ENCODE measurements at places on chromosomes 5 and 9.
A peak's percentile ranks its signal among the peaks of the same experiment; 100 is the strongest.

DNA sequence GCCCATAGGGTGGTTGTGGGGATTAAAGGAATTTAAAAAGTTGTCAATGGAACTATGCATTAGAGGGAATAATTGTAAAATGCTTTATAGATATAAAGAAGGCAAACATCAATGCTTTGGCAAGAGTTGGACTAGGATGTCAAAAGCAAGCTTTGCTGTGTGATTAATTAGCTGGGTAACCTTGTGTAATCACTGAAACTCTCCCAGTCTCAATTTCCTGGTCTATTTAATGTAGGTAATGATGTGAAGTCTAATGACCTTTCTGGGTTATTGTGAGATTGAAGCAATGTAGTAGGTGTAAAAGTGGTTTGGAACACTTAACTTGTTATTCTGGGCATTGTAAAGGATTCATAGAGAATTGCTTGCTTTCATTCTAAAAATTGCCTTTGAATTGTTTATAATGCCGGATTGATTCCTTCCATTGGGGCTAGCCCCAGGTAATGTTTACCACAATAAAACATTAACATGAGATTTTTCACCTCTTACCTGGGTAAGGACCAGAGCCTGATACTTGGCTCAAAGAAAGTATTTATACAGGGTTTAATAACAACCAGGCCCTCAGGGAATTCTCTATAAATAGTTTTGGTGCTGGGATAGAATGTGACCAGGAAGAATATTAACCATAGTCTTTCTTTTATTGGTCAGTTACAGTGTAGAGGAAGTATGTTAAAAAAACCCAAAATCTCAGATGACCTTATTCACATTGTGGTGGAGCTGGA lies 30.0 kb upstream of the CLINT1 start:
- no peak for DNase-seq

DNA sequence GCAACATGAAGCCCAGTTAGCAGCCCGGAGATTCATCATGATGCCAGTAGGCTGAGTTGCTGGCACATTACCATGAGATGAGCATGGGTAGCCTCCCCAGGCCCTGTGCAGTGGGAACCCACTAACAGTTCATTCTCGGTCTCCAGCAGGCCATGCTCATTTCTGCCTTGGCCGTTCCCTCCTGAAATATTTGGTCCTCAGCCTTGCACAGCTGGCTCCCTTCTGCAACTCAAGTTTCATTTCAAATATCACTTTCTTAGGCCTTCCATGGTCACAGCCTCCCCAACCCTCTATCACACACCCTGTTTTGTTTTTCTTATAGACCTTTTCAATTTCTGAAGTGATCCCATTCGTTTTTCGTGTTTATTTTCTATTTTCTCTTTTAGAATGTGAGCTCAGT lies 125.4 kb upstream of the VLDLR start:
- no peak for DNase-seq

- DNase-seq: no peak
Measured at GRCh38 chr5:6162175-6162574, 216.2 kb downstream of the MED10 start.

- no peak for DNase-seq
Measured at GRCh38 chr5:10059980-10060379, 189.7 kb downstream of the ATPSCKMT start.

- no peak for DNase-seq
Measured at GRCh38 chr9:113341712-113342410, 1.8 kb upstream of the WDR31 start.

- DNase-seq: no peak
Measured at GRCh38 chr9:91677331-91677730, 253.7 kb upstream of the NFIL3 start.

DNA sequence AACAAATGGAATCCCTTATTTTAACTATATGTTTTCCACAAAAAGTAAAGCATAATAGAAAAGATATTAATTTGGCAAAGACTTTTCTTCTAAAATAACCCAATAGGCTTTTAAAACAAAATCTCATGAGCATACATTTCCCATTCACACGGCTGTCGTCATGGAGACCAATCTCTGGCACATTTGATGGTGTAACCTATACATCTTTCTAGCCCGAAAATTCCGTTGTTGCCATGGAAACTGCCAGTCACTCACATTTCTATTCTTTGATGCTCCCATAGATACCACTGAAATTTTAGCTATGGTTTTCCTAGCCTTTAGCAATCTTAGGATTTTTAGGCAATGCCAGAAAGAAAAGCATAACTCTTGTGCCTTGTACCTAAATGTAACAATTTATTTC lies 262.9 kb upstream of the TRPM3 start:
- no peak for DNase-seq

DNA sequence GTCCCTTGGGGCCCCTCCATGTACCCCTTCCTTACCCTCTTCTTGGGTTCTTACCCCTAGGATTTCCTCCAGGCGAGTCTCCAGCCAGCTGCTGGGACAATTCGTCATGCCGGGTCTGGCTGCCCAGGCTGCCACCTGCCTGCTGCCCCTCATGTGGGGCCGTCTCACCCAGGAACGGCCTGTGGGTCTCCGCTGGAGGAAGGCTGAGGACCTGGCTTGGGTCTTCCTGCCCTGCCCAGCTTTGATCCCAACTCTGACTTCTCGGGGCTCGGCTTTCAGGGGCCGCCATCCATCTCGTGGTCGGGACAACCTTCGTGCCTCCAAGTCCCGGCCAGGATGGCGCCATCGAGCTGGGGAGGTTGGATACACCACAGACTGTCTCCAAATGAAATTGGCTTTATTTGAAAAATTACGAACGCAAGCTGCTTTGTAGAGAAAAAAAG lies 38.1 kb downstream of the HMCN2 start:
- DNase-seq: no peak

DNA sequence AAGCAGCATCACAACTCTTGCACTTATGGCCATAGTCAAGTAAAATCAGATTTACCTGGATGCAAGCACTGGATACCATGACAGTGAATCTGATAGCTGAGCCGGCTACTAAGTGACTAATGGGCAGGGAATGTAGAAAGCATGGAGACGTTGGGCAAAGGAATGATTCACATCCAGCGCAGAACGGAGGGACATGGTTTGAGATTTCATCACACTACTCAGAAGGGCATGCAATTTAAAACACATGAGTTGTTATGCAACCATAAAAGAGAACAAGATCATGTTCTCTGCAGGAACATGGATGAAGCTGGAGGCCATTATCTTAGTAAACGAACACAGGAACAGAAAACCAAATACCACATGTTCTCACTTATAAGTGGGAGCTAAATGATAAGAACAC lies 169.1 kb upstream of the PIK3R1 start:
- no peak for DNase-seq

DNA sequence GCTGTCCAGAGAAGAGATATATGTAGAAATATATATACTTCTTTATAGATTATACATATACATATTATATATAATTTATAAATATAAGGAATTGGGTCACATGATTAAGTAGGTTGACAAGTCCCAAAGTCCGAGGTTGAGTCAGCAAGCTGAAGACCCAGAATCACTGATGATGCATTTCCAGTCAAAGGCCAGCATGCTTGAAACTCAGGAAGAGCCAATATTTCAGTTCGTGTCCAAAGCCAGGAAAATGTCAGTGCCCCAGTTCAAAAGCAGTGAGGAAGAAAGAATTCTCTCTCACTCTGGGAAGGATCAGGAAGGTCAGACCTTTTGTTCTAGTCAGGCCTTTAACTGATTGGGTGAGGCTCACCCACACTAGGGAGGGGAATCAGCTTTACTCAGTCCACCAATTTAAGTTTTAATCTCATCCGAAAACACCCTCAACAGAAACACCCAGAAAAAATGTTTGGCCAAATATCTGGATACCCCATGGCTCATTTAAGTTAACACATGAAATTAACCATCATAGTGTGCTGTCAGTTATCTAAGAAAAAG lies 42.0 kb upstream of the LVRN start:
- no peak for DNase-seq

- no peak for DNase-seq
Measured at GRCh38 chr5:107821288-107821687, 150.6 kb upstream of the EFNA5 start.

- no peak for DNase-seq
Measured at GRCh38 chr9:11320989-11321388, 708.2 kb upstream of the PTPRD start.

GRCh38 chr9:69632768-69633167 lies 39.4 kb downstream of the APBA1 start:
- no peak for DNase-seq

- DNase-seq: no peak
Measured at GRCh38 chr5:112823656-112824055, 37.4 kb upstream of the SRP19 start.

GRCh38 chr5:146001544-146002190 lies 65.3 kb downstream of the SH3RF2 start:
- DNase-seq: no peak

DNA sequence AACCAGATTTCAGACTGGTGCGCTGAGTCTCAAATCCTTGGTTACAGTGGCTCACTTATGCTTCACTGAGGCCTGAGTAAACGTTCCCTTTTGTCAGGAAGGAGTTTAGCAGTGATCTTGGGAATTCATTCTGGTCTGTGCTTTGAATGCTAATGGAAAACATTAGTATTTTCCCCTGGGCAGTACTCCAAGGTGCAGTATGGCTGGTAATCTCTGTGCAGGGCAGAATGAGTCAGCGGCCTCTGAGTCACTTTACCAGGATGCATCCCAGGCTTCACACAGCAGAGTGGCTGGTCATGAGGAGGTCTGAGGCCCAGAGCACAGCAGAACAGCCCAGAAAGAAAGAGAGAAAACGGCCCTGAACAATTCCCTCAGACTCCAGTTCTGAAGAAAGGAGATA lies 54.0 kb downstream of the PCA3 start:
- DNase-seq: no peak

- DNase-seq: no peak
Measured at GRCh38 chr5:122112063-122112462, 17.3 kb upstream of the ZNF474 start.

- DNase-seq: no peak
Measured at GRCh38 chr9:108850293-108850897, 5.4 kb downstream of the ACTL7B start.

DNA sequence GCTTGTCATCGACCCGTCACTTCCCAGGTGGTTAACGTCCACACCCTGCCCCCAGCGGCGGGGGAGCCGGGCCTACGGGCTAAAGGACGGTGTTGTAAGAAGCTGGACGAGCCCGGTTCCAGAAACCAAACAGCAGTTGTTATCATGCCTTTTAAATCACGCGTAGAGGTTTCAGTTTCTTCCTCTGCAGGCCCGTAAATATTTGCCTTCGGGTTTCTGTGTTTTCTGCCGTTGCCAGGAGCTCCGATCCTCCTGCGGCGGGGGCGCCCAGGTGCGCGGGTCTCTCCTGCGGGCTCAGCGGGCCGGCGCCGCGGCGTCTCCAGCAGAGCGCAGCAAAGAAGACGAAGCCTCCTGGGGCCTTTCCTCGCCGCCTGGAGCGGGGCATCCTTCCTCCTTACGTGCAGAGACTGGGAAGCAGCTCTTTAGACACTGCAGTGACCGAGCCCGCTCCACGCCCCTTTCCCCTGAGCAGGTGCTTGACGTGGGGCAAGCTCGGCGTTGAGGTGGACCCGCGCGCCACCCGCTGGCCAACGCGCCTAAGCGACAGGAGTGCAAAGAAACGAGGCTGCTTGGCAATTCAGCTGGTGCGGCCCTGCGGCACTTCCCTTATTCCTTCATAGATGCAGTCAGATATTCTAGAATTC lies 21.8 kb upstream of the TTC1 start:
- DNase-seq: peak; percentile 79

DNA sequence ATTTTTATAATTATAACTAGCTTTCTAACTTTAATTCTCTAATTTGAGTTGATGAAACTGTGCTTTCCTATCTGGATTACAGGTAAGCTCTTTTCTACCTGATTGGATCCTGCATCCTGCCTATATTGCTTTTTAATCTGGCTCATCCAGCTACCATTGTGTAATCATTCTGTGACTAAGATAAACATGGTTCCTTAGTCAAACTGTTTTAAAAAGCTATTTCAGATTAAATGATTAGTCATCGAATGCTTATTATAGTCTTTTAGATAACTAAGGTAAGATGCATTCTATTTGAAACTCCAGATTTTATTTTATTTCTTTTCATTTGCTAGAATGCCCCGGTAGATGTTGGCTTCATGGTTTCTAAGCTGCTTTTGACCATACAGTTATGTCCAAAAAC lies 50.7 kb downstream of the ICE1 start:
- no peak for DNase-seq

GRCh38 chr9:22863106-22863505 lies 416.5 kb downstream of the DMRTA1 start:
- DNase-seq: no peak

DNA sequence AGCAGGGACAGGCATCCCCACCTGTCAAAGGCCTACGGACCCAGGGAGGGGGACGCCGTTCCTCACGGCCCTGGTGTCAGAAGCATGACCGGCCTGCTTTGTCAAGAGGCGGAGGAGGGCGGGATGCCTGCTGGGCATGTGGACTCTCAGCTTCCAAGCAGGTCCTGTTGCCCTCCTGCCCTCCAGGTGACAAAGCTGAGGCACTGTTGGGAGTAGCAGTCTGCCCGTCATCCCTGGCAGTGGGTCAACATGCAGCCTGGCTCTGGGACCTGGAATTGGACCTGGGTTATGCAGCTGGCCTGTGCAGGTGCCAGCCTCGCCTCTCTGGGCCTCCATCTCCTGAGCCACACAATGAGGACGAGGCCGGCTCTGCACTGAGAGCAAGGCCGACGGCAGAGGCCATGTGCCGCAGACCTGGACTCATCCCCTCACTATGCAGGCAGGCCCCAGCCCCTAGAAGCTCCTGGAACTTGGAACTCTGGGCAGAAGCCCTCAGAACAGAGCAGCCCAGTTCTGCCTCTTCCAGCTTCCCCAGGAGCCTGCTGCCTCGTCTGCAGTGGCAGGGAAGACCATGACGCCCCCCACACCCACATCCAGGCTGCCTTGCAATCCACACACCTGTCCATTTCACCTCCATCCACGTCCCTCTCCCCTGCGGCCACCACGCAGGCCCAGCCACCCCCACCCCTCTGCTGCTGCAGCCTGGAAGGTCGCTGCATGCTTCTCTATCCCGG lies 20.8 kb upstream of the FCN1 start:
- no peak for DNase-seq

GRCh38 chr9:113219969-113220368 lies 1.1 kb downstream of the FKBP15 start:
- peak; percentile 74 for DNase-seq

- no peak for DNase-seq
Measured at GRCh38 chr5:87705876-87706275, 293.1 kb upstream of the CCNH start.

GRCh38 chr5:143054480-143054941 lies 284.3 kb downstream of the ARHGAP26 start:
- no peak for DNase-seq

- DNase-seq: no peak
Measured at GRCh38 chr5:135628771-135629563, 50.2 kb upstream of the CXCL14 start.

- no peak for DNase-seq
Measured at GRCh38 chr5:138603249-138603920, 28.2 kb upstream of the HSPA9 start.

DNA sequence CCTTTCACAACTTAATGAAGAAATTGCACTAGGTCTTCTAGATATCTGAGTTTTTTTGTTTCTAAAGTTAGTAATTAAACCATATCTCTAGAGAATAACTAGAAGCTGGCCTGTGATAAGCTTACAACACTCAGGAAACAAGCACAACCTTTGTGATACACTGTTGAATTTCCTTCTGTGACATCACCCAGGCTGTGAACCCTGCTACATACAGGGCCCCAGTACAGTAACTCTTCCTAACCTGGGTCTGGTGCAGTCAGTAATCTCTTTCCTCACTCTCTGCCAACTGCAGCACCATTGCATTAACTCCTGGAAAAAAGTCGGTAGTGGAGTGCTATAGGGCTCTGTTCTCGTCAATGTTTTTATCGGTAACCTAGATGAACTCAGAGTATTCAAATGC lies 10.6 kb upstream of the IGFBPL1 start:
- no peak for DNase-seq

GRCh38 chr9:34985311-34985899 lies 4.1 kb upstream of the DNAJB5 start:
- peak; percentile 76 for DNase-seq
